Chondrocyte (in vitro differentiated cells): ENCODE measurements at places on chromosomes 11 and 22.

GRCh38 chr22:30198152-30198825 is 48.3 kb downstream of the LIF start:
- no peak overlapping the region for H3K4me3 ChIP-seq
- peak overlapping the region; percentile 54 for H3K27ac ChIP-seq
- no peaks in the 10 kb centered on the region for H3K27me3 ChIP-seq
- H3K4me1 ChIP-seq = peaks cover 40% of the 10 kb centered on the region
- no peak for DNase-seq

DNA sequence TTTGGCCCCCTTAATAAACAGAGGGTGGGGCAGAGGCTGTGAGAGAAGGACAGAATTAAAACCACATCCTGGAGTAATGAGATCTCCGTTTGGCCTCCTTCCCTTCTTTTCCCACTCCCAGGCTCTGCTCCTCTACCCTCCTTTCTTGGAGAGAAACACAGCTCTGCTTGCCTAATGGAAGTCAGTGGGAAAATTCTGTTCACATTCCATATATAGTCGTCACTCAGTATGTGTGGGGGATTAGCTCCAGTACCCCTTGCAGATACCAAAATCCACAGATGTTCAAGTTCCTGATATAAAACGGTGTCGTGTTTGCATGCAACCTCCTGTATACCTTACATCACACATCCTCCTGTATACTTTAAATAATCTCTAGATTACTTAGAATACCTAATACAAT is 37.6 kb upstream of the THY1 start:
- peaks cover 33% of the 10 kb centered on the region for H3K4me1 ChIP-seq
- peak overlapping the region; percentile 93 for H3K27ac ChIP-seq
- H3K4me3 ChIP-seq = no peak overlapping the region
- H3K27me3 ChIP-seq = peaks cover 1% of the 10 kb centered on the region
- H3K36me3 ChIP-seq = peaks cover 10% of the 10 kb centered on the region

GRCh38 chr11:81026032-81026431 is 1585.2 kb upstream of the TENM4 start:
- no peak for DNase-seq
- H3K27me3 ChIP-seq = peaks cover 1% of the 10 kb centered on the region
- no peak overlapping the region for H3K4me3 ChIP-seq
- no peaks in the 10 kb centered on the region for H3K36me3 ChIP-seq
- no peak overlapping the region for H3K27ac ChIP-seq
- no peaks in the 10 kb centered on the region for H3K4me1 ChIP-seq

DNA sequence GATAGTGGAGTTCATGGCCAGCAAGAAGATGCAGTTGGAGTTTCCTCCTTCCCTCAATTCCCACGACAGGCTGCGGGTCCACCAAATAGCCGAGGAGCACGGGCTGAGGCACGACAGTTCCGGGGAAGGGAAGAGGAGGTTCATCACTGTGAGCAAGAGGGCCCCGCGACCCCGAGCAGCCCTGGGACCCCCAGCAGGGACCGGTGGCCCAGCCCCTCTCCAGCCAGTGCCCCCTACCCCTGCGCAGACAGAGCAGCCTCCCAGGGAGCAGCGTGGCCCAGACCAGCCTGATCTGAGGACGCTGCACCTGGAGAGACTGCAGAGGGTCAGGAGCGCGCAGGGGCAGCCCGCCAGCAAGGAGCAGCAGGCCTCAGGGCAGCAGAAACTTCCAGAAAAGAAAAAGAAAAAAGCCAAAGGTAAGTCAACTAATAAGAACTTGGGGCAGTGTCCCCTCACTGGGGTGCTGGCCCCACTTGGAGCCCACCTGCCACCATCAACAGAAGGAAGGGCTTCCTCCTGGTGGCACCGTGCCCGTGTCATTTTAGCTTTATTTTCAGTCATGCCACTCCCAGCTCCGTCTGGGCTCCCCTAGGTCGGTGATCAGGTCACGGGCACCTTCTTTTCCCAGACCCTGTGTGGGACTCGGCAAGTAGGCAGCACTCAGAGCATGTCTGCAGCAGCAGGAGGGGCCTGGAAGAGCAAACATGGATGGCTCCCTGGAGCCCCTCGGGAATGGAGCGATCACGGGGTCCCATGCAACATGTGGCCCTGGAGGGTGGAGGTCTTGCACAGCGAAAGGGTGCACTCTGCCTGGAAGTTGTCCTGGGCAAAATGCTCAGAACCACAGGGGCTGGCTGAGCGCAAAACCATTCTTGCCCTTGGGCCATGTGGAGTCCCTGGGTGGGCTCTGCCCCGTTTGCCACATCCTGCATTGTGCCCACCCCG is 33.3 kb downstream of the IGHMBP2 start:
- H3K27ac ChIP-seq = no peak overlapping the region
- no peak overlapping the region for H3K4me3 ChIP-seq
- peaks cover 2% of the 10 kb centered on the region for H3K4me1 ChIP-seq
- H3K27me3 ChIP-seq = no peaks in the 10 kb centered on the region
- peak; percentile 74 for DNase-seq

- H3K36me3 ChIP-seq = no peaks in the 10 kb centered on the region
- DNase-seq = no peak
- no peaks in the 10 kb centered on the region for H3K27me3 ChIP-seq
- H3K27ac ChIP-seq = no peak overlapping the region
Measured at GRCh38 chr22:47102648-47103047, 340.2 kb downstream of the TBC1D22A start.
